ENCODE measurements at places on chromosomes 1 and 21.

- no peak for DNase-seq
Measured at GRCh38 chr21:36155603-36156338, 853 bp upstream of the DOP1B start.

DNA sequence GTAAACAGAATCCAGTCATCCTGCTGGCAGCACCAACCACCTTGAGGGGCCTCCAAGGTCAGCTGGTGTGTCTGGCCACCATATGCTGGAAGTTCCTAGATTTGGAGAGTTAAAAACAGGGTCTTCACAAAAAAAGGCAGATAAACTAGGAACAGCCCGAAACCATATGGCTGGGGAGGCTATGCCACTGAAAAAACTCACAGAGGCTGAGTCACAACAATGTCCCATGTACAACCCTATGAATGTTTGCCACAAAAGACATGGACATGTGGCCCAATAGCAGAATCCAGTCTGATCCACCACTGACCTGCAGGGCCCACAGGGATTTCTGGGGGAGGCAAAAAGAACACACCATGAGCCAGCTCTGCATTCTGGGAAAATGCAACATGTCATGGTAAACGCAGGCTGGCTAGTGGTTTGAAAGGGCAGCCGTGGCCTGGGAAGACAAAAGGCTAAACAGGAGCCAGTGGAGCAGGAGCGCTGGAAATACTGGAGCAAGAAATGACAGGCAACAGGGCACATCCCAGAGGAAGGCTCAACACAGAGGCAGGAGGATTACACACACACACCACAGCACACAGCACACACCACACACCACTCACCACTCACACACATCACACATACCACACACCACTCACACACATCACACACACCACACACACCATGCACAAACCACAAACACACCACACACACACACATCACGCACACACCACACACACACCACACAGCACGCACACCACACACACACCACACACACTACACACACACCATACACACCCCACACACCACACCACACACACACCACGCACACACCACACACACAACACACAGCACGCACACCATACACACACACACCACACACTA lies 55.4 kb downstream of the HSF2BP start:
- no peak for DNase-seq

GRCh38 chr1:68147534-68148171 lies 84.7 kb downstream of the WLS start:
- no peak for DNase-seq

GRCh38 chr1:155729031-155729898 lies 40.4 kb downstream of the DAP3 start:
- DNase-seq, result peak; percentile 16

DNA sequence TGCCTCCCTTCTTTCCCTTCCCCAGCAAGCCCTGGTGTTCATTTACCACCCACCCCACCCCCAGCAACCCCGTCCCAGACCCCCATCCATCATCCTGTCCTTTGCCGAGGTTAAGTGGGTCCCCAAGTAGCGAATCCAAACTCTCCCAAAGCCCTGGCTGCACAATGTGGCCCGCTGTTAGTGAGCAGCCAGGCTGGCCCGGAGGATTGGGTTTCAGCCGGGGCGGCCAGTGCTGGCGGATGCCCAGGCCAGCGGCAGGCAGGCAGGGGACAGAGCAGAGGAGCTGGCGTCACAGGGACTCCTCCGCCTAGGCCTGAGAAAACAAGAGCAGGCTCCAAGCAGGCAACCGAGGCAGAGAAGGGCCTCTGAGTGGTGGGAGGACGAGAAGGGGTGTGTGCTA lies 61.4 kb downstream of the EPHB2 start:
- no peak for DNase-seq

GRCh38 chr1:171252482-171252881 lies 4.2 kb downstream of the FMO1 start:
- no peak for DNase-seq

- peak; percentile 19 for DNase-seq
Measured at GRCh38 chr1:2466958-2467554, 9.0 kb upstream of the PLCH2 start.

DNA sequence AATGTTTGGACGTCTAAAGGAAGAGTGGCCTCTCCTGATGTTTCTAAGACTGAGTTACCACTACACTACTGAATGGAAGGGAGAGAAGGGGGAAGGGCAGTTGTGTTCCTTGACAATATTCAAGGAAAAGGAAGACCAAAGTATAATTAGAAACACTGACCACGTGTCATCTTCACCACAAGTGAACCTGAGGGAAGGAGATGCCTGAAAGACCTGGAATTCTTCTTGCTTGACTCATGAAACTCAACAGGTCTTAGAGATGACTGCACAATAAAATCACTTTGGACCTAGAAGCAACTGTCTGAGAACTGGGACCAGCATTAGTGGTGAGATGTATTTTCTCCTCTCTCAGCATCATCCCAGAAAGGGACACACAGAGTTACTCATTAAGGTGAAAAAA lies 56.7 kb downstream of the PTPN14 start:
- no peak for DNase-seq

DNA sequence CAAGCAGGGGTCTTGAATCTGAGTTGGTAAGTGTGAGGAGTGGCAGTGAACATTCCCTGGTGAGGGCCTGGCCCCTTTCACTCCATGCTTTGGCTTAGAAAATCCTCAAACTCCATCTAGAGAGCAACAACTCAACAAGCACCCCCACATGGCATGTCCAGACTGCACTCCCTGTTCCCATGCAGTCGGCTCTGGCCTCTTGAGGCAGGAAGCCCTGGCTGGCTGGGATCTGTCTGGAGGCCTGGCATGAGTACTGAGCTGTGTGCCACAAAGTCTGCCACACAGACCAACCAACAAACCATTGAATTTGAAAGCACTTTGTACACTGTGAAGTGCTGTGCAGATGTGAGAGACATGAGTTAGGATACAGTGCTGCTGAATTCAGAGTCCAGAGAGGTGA lies 25.2 kb downstream of the COA7 start:
- DNase-seq, result no peak

- DNase-seq, result no peak
Measured at GRCh38 chr1:186418503-186418902, 42.4 kb downstream of the PDC start.
